Stimulated activated CD8-positive, alpha-beta memory T cell treated with anti-CD3 and anti-CD28 coated beads, Interleukin-15, amount 100 ng/mL, for 24 hours (primary cell): ENCODE measurements at places on chromosomes 4 and X.

- no peak for DNase-seq
These were observed 115.0 kb upstream of the TLL1 start for GRCh38 chr4:165758086-165758485.

DNA sequence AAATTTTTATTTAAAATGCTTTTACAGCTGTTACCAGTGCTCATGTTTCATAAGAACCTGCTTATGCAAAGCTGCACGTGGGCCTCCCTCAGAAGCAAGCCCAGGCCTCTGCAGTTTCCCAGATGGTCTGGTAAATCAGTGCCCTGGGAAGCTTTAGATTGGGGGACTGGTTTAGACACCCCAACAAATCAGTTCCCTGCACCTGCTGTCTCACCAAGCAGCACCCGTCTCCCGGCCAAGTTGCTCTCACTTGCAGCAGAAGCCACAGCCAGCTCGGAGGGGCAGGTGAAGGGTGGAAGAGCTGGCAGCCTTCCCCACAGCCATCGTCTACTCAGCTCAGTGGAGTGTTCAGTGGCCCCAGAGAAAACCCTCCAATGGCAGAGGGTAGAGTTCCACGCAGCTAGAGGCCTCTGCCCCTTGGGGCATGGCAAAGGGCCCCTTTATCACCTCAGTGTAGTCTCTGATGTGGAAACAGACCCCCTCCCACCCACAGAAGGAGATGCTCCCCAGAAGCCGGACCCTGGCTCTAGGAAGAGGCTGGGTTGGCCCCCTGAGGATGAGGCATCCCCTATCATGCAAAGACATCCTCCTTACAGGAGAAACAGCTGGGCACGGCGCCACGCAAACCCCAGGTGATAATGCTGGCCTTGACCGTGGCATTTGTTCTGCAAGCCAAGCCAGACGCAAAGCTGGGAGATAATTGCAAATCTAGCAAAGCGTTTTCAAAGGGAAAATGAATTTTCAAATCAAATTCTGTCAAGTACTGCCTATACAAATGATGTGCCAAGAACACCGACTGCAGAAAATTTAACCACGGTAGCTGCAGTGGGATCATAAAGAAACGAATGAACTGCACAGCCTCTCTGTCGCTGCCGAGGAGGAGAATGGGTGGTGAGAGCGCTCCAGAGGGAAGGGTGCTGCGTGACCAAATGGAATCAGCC lies 51.9 kb downstream of the ZFYVE28 start:
- no peak for DNase-seq

- no peak for DNase-seq
These were observed 143.6 kb downstream of the GRID2 start for GRCh38 chr4:92447255-92447905.

GRCh38 chr4:188941524-188942119 lies 802.4 kb downstream of the TRIML1 start:
- DNase-seq: no peak

- no peak for DNase-seq
These were observed 242.9 kb downstream of the IQCM start for GRCh38 chr4:149572716-149573115.

DNA sequence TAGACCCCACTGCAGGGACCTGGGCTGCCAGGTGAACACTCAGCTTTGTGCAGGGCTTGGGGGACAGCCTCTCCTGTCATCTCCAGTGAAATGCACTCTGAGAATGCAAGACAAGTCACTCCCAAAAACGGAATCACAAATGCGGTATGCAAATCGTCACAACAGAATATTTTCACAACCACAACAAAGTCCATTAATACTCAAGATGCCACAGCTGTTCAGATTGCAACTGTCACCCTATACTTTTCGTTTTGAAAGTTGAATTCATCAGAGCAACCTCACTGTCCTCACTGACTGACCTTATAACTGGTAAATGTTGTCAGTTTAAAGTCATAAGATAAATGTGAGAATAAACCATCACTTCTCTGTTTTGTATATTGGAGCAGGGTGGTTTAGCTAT lies 16.6 kb downstream of the JAKMIP1 start:
- no peak for DNase-seq

DNA sequence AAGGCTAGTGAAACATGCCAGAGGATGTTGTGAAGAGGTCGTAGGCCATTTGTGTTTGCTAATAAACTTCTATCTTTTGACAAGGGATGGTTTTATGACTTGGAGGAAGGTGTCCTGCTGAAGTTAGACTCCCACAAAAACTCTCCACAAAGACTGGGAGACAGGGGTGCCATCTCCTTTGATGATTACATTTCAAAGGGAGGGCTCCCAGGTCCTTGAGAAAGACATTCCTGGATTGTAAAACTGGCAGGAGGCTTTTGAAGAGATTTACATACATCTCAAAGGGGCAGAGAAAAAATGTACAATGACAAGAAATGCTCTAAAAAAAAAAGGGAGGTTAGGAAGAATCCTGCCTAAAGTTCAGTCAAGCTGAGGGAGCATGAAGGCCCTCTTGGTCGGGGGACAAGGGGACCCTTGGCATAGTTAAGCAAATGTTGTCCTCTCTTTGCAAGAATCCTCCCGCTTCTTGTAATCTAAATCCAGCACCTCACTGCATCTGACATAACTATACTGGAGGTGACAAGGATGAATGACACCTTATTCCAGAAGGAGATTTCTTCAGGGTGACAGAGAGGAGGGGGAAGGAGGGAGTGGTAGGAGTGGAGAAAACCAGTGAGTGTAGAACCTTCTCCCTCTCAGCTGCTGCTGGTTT lies 41.1 kb upstream of the MGST2 start:
- DNase-seq: no peak

GRCh38 chr4:16597845-16598596 lies 300.4 kb downstream of the LDB2 start:
- no peak for DNase-seq

- DNase-seq: no peak
These were observed 5.6 kb downstream of the PAK3 start for GRCh38 chrX:111101580-111101979.

DNA sequence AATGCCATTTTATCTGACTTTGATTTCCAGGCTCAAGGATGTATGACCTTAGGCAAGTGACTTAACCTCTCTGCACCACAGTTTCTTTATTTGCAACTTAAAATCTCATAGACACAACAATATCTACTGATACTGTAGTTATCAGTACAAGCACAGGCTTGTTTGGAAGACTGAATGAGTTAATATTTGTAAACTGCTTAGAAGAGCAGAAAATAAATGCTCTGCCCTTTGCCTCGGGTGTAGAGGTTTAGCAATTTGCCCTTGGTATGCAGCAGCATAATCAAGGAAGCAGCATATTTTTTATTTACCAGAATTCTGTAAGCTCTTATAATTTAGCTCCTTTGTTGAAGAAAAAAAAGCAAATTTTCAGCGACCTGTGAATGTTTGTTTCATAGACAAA lies 2.9 kb upstream of the CXCL1 start:
- DNase-seq: no peak

- no peak for DNase-seq
These were observed 643.8 kb upstream of the FTHL17 start for GRCh38 chrX:31715675-31716074.

DNA sequence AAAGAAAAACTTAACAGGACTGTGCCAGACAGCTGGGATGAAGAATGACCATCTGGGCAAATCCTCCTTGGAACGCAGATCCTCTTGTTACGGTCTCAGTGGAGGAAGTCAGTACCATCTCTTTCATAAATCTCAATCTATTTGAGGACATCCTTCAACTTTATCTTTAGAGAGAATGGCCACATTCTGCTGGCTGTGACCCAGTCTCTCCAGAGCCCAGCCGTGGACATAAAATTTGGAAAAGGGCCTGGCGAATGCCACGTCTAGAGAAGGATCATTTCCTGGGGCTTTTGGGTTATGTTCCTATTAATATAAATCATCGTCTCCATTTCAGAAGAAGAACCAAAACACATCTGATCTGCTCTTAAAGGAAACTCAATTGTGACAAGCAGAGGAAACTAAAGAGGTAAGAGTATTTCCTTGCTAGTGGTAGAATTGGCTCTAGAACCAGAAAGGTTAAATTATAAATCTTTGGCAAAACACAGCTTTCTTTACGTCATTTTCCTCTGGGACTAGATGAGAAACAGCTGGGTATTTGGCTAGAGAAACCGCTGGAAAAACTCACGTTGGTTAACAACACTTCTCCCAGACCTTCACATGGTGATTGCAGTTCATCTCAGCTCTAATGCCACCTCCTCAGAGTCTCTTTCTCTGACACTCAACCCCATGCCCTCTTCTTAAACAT lies 164.7 kb downstream of the CHIC2 start:
- no peak for DNase-seq

- DNase-seq: no peak
These were observed 520.4 kb downstream of the NLGN4X start for GRCh38 chrX:5708251-5708650.

DNA sequence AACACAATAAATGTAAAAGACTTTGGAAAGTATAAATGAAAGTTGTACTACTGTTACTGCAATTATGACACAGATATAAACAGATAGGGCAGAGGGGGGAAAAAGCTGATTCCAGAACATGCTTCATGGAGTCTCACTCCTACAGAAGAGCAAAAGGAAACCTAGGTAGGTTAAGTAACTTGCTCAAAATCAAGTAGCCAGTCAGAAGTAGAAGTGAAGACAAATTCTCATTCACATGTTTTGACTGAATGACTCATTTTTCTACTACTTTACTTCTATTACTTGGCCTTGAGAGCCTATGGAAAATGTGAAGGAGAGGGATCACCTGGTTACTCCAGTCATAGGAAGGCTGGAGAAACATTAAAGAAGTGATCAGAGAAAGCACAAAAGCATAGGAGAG lies 23.6 kb upstream of the RASGEF1B start:
- no peak for DNase-seq

- no peak for DNase-seq
These were observed 1130.9 kb upstream of the PRKX start for GRCh38 chrX:4844376-4844775.

DNA sequence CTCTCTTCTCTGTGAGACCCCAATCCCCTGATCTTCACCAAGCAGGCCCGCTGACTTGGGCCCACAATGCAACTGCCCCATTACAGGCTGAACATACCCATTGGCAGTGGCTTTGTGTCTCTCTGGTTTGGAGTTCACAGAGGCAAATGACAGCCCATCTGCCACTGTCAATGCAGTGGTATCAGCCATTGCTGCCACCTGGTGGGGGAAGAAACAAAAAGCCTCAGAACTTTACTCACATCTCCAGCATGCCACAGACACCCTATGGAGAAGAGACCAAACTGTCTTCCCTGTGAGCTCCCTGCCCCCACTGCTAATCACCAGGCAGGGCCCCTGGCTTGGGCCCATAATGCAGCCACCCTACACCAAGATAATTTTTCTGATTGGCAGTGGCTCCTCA lies 729.3 kb upstream of the ACTRT1 start:
- no peak for DNase-seq

- no peak for DNase-seq
These were observed at the start of gene AFF2 for GRCh38 chrX:148500423-148501385. Gene AFF2 (plus strand): TSS chrX:148500617. CDS start chrX:148501098, 481 bp downstream.

DNA sequence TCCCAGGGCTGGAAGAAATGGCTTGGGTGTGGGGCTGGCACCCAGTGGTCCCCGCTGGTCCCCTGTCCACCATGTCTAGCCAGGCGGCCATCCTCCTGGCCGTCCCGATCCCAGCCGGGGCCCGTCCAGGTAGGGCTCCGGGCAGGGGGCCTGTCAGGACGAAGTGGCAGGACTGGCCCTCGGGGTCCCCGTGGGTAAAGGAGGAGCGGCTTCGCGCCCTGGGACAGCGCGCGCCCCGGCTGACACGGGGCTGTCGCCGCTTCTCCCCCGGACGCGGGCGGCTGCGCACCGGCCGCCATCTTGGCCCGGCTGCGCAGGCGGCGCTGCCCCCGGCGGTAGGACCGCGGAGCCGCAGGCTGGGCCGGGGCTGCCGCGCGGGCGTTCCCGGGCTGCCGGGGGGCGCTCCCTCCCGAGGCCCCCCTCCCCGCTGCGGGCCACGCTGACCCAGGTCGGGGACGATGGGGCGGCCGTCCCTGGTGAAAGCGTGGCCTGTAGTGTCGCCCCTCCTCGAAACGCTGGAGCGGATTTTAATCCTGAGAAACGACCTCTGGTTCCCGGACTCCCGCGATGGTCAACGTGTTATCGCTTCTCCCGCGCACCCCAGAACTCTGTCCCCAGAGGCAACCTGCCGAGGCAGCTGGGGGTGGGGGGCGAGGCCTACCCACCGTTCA lies 60.4 kb upstream of the BCOR start:
- DNase-seq: no peak
